Esophagus (tissue), 2 donors: ENCODE measurements at places on chromosomes 5 and 9. TPM values are rescaled to one million over a fixed set of nuclear protein-coding genes. Genes with fewer than 3 reads are reported as not detected.

Gene PROB1
- 0.41 TPM for polyA plus RNA-seq

Gene LECT2
- not detected for polyA plus RNA-seq

Gene CNTNAP3
- polyA plus RNA-seq = 5.2 TPM

Gene FBP1
- 1.4 TPM for polyA plus RNA-seq

Gene C5orf22
- polyA plus RNA-seq = 7.3 TPM

Gene LCNL1
- 0.55 TPM for polyA plus RNA-seq
